ENCODE measurements at places on chromosomes 3 and 15.

DNA sequence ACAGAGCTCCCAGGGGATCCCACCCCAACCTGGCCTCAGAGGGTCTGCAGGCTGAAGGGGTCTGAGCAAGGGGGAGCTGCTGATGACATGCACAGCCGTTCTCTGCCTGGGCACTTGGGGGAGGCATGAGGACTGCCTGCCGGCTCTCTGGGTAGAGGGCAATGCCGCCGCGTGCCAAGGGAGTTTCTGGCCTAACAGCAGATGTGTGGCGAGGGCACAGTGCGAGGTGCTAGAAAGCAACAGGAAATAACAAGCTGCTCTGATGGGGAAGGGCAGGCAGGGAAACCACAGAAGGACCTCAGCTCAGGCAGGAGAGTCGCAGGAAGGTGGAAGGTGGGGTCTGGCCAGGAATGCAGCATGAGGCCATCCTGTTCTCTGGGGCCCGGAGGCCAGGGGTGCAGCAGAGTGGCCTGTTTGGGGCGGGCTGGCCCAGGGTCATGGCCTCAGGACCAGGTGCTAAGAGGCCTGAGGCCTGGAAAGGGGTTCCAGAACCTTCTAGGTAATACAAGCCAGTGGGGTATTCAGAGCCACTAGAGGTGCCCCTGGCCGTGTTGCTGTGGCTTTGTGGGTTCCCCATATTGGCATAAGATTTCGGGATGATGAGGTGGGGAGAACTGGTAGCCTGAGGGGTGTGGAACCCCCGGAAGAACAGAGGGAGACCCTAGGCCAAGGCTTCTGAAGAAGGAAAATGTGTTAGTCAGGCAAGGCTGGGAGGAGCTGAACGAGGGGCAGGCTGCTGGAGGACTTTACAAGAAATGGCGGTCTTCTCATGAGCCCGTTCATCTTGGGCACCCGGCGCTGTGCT, 41.2 kb downstream of the RGMA start:
- no peak for DNase-seq

DNA sequence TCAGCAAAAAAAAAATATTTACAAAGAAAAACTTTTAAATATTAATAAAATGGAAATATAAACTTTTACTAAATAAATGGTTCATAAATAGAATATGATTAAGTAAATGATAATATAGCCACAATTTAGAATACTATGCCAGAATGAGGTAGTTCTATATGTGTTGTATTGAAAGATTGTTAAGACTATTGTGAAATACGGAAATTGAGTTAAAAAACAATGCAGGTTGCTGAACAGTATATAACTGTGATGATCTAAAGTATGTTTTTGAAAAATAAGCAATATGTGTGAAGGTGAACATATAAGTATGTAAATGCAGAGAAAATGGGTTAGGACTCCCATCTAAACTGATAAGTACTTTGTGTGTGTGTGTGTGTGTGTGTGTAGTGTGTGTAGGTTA, 1.2 kb downstream of the ZNF35 start:
- no peak for DNase-seq

DNA sequence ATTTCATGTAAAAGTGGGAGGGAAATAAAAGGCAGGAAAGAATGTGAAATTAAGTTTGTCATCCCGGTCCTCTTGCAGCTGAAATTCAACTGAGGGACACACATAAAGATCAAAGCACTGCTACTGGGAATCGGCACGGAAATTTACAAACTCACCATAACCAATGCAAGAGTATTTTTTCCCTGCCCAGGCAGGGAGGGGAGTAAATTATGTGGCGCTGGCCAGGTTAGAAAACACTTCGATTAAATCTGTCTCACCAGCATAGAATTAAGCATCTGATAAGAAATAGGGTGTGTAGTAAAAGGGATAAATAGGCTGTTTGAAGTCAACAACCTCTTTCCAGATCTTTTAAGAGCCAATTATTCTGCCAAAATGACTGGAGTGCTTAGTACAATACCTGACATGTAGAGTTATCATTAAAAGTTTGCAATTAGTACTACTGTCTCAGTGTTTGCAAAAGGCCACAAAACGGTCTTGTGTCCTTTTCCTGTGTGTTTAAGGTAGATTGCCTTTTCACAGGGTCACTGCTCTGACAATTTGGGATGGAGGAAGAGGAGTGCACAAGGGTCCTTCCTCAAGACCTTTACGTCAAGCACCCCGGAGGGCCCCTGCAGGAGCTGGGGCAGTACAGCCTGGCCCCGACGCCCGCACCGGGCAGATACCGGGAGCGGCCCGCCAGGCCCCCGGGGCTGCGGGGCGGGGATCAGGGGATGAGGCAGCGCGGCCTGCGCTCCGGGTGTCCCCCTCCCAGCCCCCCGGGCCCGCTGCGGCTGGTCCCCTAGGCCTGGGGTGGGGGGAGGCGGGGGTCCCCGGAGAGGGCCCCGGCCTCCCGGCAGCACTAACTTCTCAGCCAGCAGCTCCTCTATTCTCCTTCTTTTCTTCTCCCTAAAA, 651 bp downstream of the UBA3 start:
- no peak for DNase-seq

DNA sequence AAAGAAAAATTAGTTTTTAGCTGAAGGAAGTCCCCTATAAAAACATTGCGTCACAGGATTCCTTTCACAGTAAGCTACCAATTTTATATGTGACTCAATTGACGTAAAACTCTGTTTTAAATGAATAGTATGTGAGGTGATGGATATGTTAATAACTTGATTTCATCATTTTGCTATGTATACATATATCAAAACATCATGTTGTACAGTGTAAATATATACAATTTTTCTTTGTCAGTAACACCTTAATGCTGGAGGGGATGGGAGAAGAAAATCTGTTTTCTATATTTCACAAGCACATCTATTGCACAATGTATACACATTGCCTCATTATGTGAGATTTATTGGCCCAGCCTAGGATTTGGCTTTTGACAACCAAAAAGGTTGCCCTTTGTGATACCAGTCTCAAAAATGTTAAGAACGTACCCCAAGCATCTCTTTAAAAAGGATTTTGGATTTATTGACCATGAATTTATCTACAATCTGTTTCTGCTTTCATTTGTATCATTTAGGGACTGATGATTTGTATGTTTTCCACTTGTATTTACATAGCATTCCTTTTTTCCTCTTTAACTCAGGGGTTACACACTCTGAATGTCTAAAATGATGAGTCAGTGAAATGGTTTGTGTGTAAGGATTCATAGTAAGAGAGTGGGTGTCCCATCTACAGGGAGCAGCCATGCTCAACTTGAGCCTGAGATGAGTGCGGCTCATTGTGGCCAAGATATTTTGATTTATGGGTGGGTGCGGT, 62.6 kb downstream of the CRTC3 start:
- DNase-seq = peak; percentile 78

GRCh38 chr3:138688871-138689299, 80.3 kb downstream of the FAIM start:
- no peak for DNase-seq
